Ascending aorta (tissue), 2 donors: ENCODE measurements at places on chromosomes 1 and 21. TPM values are rescaled to one million over a fixed set of nuclear protein-coding genes. Genes with fewer than 3 reads are reported as not detected.

The MRAP gene
- total RNA-seq: not detected

DNA sequence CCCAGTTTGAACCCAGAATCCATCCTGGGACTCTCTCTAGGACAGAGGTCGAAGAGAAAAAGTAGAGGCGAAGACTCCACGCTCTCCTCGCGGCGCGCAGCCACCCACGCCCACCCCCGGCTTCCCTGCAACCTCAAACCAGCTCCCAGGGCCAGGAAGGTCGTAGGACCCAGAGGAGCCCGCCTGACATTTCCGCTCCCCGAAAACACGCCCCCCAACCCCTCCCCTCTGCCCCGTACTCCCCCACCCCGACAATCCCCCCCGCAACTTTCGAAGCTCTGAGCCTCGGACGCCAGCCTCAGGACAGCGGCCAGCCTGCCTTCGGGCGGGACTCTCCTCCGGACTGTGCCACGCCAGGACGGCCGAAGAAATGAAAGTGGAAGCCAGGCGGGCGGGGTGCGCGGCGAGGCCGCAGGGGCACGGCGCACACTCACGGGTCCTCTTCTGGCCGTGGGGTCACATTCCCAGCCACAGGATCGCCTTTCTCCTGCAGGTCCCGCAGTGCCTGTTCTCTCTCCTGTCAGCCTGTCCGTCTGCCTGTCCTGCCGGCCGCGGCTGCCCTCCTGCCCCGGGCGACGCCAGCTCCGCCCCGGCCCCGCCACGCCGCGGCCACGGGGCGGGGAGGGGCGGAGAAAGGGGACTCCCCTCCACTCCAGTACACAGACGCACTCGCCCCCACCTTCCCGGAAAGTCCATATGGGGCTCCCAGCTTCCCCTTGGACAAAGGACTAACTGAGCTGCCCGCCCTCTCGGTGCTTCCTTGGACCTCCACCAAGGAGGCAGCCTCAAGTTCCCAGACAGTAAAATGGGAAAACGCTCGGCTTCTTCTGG, at the start of gene MOB3C:
Gene MOB3C, minus strand, starts transcription at position 535 of the 831 bp plus-strand sequence. CDS start 3,490 bp downstream, outside the sequence.
- peak; percentile 80 for DNase-seq

DNA sequence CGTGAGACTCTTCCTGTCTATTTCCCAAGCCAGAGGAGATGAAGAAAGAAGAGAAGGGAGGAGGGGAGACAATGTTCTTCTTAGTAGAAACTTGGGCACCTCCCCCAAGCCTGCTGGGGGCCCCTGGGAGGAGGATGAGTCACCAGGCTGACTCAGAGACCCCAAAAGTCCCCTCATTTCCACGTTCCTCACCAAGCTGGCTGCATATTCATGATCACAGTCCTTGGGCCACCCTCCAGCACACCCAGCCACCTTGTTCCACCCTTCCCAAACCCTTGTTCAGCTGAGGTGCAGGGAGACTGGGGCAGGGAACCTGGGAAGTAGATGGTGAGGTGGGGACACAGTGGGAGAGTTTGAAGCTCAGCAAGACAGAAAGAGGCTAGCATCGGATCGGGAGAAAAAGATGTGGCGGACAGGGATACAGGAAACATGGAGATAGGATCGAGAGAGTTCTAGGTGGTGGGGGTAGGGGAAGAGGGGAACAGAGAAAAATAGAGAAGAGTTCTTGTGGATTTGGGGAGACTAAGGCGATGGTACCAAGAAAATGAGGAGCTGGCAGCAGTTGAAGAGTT, 712 bp downstream of the RAB13 start:
- no peak for DNase-seq

GRCh38 chr1:154567386-154568156, at the start of gene CHRNB2:
Gene CHRNB2 (plus strand): TSS chr1:154567778. CDS start chr1:154568045, 267 bp downstream.
- no peak for DNase-seq

DNA sequence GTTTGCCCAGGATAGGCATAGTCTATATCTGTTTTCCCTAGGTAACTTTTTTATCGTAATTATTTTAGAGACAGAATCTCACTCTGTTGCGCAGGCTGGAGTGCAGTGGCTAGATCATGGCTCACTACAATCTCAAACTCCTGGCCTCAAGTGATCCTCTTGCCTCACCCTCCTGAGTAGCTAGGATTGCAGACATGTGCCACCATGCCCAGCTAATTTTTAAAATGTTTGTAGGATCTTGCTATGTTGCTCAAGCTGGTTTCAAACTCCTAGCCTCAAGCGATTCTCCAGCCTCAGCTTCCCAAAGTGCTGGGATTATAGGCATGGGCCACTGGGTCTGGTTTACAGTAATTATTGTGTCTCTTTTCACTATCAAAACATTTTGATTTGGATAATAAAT, 58.6 kb upstream of the SOX13 start:
- DNase-seq: no peak

DNA sequence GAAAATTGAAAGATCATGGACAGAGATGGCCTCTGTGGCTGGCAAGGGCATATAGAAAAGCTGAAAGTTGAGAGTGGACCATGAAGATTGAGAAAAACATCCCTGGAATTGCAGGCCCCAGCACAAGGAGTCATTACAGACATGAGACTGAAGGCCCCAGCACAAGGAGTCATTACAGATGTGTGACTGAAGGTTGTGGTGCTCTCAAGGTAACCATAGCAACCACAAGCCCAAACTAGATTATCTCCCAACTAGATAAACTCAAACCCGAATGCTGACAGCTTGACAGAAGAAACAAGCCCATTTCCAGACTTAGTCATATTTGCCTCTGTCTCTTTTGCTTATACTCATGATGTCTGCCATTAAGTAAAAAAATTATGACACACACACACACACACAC, 1252.1 kb upstream of the ADGRL4 start:
- no peak for DNase-seq

DNA sequence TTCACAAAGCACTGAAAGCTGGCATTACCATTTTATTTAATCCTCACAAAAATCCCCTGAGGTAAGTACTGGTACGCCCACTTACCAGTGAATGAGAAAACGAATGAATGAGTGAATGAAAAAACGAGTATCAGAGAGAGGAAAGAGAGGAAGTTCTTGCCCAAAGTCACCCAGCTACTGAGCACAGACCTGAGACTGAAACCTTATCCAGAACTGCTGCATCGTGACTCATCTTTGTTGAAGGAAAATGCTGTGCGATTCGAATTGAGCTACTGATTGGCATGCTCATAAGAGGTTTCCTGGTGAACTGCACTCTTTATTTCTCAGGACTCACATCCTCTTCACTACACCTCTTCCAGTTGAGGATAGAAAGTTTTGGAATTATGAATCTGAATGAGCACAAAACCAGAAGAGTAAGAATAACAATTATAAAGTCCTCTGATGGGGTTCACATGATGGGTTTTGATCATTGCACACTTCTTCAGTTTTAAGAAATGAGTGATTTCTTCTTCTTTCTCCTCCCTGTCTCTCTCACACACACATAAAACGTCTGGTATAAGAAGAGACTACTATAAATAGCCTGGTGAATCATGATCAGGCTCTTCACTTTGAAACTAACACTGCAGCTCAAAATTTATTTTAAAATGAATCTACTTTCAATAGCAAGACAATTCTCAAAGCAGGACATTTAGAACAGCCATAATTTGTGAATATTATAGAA, 32.1 kb downstream of the IL12RB2 start:
- no peak for DNase-seq

The S100A14 gene
- 1.5 TPM for total RNA-seq

DNA sequence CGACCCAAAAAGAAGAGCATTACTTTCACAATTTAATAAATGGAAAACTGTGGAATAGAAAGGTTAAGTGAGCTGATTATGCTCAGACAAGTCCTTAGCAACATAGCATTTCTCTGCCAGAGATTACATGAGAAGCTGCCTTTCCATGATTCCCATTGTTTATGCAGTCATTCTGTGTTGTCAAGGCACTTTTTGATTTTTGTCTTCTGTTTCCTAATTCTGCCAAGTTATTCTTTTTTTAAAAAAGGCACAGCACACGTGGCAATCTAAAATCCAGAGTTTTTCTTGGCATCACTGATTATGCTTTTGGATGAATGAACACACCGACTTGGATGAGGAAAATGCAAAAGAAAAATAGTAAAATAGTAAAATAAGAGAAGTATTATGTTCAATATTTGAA, 185.0 kb downstream of the RGS7 start:
- DNase-seq: no peak

The KCNJ15 gene
- total RNA-seq: 17.5 TPM

- peak; percentile 39 for DNase-seq
Measured at GRCh38 chr1:42931911-42932422, 26.7 kb downstream of the SLC2A1 start.

DNA sequence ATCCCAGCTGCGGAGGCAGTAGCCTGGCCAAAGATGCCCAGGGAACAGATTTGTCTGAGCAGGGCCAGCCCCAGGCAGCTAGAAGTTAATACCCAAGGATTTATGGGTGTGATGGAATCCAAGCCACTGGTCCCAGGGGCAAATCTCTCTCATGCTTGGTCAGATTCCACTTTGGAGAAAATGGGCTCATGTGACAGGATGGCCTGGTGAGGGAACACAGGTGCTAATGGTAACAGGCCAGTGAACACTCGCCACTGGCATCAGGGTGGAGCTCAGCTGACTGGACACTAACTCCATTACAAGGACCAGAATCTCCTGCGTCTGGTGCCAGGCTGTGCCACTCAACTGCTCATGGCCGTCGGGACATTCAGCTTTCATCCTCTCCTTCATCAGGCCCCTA, 12.0 kb downstream of the MDM4 start:
- no peak for DNase-seq

- DNase-seq: no peak
Measured at GRCh38 chr1:17935230-17935629, 172.4 kb upstream of the IGSF21 start.

The TCHHL1 gene
- total RNA-seq: not detected

- no peak for DNase-seq
Measured at GRCh38 chr1:173276922-173277800, 70.0 kb upstream of the TNFSF4 start.

- DNase-seq: no peak
Measured at GRCh38 chr1:179793281-179793680, 50.2 kb downstream of the FAM163A start.

The SPATA6 gene
- 4.2 TPM for total RNA-seq

The NDUFV3 gene
- total RNA-seq: 60.7 TPM

The B3GALT5 gene
- not detected for total RNA-seq

GRCh38 chr1:24438423-24438901, 22.9 kb downstream of the NIPAL3 start:
- no peak for DNase-seq

DNA sequence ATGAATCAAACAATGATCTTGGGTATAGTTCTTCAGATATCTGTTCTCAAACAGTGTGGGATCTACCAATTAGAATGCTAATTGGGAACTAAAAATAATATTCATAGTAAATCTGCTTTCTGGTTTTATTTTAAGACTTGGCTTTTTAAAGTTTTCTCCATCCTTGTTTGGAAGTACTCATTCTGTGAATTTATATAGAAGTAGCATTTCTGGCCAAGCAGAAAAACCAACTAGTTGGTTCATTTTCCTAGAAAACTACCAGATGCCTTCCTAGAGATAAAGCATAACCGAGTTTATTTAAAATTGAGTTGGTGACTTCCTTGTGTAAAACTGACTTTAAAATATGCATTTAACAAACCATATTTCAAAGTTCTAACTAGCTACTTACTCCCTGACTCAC, 48.8 kb downstream of the DNM3 start:
- DNase-seq: no peak

The FAM3B gene
- not detected for total RNA-seq

The OR2T35 gene
- not detected for total RNA-seq

DNA sequence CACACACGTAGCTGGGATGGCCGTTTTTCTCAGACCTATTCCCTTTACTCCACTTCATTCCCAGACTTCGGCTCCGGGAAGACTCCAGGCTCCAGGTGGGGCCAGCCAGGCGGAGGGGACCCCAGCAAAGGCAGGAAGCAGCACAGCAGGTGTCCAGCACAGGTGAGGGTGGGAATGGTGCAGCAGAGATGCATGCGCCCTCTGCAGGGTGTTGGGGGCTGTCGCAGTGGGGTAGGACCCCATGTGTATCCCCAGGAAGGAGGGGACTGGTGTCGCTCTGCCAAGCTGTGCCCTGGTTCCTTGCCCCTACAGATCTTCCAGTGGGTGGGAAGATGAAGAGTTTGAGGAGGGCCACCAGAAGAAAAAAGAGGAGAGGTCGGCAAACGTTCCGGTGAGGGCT, 5.3 kb downstream of the TTC24 start:
- DNase-seq: no peak

DNA sequence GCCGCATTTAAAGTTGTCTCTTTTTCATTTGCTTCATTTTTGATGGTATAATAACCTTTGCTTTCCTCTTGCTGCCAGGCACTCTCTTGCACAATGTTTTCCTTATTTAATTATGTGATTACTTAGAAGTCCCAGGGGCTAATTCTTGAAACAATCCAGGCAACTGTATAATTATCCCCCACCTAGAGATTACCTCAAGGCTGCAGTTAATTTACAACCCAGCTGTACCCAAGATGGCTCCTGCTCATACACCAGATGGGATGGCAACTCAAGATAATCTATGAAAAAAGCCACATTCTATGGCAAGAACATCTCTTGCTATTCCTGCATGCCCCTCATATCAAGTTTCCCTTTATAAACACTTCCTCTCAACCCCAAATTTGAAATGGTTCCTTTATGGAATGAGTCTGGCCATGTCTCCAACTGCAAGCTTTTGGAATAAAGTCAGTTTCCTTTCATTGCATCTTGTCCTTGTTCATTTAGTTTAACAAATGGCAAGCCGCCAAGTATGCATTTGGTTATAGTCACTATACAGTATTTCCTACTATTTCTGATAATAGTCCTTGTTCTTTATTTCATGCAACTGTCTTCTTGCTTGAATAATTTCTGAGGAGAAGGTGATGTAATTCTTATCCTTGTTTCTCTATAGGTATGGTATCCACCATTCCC, 1042.6 kb downstream of the PLA2G4A start:
- DNase-seq: no peak

- DNase-seq: no peak
Measured at GRCh38 chr1:86822459-86822858, 91.5 kb downstream of the SELENOF start.

- DNase-seq: no peak
Measured at GRCh38 chr1:3577711-3578432, 33.4 kb downstream of the MEGF6 start.

- no peak for DNase-seq
Measured at GRCh38 chr1:151001602-151002001, 5.1 kb downstream of the MINDY1 start.

The S100A7 gene
- not detected for total RNA-seq

The RNF19B gene
- total RNA-seq: 40.0 TPM

The FCGR1A gene
- 28.0 TPM for total RNA-seq

The TINAGL1 gene
- total RNA-seq: 1,807 TPM
